CD8-positive, alpha-beta T cell (primary cell): ENCODE measurements at places on chromosomes 1 and 21.

GRCh38 chr1:97331165-97331564, 589.7 kb downstream of the DPYD start:
- no peak for DNase-seq

DNA sequence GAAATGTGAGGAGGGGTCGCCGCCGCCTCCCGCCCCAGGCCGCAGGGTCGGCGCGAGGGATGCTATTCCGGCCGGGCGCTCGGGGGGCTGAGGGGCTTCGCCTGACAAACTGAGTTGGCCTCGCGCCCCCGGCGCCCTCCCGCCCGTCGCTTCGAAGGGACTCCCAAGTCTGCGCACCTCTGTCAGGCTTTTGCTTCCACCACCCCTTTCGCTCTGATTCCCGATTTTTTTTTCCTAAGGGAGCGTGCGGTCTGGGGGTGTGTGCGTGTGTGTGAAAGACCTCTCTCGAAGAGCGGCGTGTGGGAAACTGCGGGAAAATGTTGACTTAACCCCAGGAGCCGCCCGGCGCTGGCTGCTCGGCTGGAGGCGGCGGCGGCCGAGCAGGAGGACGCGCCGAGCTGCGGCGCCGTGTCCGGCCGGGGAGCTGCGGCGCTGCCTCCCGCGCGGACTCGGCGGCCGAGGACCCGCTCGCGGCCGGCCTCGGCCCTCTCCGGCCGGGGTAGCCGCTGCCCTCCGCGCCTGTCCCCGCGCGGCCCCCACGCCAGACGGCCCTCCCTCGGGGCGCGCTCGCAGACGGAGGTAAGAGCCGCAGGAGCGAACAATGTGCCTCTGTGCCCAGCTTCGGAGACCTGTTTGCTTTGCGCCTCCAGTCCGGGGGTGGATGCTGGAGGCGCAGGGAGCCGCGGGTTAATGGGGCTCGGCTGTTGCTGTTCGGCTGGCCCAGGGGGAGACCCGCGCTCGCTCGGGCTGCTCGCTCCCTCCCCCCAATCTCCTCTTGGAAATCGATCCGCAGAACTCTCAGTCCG, 1.1 kb downstream of the ADGRL2 start:
- no peak for DNase-seq

DNA sequence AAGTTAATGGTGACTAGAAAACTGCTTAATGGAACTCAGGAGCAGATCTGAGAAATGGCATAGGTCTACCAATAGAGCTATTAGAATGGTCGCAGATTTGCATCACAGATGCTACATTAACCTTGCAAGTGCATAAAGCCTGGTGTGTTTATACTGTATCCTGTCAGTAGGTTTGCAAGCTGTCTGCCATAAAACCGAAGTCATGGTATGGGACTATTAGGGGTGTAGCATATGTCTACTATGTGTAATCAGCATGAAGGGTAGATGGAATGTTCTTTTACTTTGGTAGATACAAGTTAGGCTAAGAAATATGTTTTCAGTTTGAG, 574.2 kb upstream of the ADGRL2 start:
- DNase-seq = no peak

DNA sequence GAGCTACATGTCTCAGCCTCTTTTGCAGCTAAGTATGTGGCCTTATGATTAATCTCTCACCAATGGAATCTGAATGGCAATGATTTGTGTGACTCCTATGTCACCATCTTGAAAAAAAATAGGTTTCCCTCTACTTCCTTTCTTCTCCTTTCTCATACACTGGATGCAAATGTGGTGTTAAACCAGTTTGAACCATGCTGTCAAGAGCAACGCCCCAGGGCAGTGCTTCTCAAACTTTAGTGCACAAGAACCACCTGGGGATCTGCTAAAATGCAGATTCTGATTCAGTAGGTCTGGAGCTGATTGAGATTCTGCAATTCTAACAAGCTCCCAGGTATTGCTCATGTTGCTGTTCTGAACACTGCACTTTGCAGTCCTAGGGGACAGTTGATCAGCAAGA, 44.7 kb upstream of the ZNF644 start:
- no peak for DNase-seq

DNA sequence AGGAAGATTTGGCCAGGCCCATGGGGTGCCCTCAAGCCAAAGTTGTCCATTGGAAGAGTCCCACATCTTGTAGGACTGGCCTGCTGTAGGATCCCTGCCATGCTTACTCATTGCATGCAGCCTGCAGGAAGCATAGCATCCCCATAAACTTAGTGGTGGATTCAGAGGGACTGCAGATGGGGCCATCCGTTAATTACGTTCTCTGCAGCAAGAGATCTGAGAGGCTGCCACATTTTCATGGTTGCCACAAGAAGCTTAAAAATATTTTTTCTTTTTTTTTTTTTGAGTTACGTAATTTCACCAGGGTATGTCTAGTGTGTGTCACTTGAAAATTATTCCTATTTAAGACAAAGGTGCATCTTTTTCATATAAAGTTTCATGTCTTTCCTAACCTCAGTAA, 329.7 kb upstream of the USP24 start:
- DNase-seq = no peak

- no peak for DNase-seq
Observed at GRCh38 chr1:51284487-51284954, 45.8 kb downstream of the TTC39A start.

GRCh38 chr1:156662005-156662799, 15.0 kb downstream of the NES start:
- DNase-seq = no peak

DNA sequence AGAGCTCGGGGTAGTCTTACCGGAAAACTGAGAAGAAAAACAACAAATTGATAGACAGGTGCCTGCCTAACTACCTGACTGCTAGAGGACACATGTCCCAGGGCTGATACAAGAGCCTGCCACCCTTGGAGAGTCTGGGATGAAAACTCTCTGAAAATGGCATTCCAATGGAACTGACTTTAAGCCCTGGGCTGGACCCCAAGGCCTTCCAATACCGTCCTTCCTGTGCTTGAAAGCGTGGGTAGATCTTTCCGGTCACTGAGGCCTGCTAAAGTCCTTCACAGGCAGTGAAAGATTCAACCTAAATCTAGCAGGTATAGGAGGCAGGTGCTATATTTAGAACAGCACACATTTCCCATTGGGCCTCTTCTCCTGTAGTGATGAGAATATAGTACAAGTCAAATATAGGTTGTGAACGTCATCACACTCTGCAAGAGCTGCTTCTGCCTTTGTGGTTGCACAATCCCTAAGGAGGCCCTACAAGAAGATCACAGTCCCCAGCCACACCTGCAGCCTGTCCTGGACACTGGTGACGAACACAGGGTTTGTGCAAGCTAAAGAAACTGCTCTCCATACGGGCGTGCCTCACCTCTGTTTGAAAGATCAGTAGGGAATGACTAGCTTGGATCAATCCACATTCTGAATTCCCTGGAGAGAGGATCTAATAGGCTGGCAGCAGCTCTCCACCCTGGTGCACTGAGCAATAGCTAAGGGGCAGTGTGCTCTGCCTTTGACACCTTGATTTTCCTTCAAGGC, 876 bp upstream of the CHML start:
- DNase-seq = no peak

GRCh38 chr1:65491472-65491871, 71.0 kb downstream of the LEPR start:
- no peak for DNase-seq

- no peak for DNase-seq
Observed at GRCh38 chr1:181846001-181846645, 215.4 kb downstream of the ZNF648 start.

DNA sequence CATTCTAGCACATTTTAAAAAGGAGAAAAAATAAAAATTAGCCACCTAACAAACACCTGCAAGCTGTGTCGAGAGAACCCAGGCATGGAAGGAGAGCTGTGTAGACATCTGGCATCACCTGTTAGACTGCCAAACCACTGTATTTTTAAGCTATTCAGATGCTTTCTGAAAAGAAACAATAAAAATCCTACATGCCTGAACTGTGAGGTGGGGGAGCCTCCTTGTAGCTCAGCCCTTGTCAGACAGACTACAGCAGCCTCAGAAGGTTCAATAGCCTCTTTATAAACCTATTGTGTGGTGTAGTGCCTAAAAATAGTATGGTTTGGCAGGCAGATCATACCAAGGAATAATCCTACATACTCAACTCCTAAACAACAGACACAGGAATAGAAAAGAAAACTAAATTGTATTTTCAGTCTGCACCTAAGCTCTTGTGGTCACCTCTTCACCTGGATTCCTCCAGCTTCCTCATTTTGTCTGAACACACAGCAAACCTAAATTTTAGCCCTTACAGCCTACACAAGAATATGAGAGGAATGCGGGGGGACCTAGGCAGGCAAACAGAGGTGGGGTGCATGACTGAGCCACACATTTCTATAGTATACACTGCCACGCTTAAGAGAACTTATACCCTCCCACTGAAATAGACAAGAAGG, 67.0 kb downstream of the SIPA1L2 start:
- DNase-seq = no peak

DNA sequence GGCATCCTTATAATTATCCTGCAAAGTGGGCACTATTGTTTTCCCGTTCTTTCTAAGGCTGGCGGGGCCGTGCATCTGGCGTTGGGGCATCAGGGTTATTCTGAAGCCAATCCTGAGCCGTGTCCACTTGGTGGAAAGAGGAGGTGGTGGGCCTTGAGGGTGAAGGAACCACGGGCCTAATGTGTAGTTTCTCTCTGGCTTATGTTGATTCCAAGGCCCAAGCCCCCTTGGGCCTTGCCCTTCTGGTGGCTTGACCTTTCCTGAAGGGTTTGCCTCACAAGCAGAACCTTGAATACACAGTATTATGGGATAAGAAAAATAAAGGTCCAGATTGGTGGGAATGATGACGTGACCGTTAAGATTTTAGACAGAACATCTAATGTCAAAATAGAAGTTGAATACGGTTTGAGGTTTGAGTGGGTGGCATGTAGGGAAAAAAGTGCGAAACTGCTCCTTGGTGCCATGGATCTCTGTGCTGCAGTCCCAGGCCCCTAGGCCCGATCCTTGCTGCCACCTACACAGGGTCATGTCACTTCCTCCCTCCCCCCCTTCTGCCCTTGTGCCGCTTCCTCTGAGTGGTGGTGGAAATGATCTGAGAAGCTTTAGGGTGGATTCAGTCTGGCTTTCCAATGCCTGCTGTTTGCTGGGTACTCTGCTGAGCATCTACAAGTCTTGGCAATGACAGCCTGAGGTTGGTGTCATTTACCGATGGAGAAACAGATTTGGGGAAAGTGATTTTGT, 90.5 kb downstream of the PRDM2 start:
- DNase-seq = no peak

GRCh38 chr1:208254376-208254775, 10.2 kb upstream of the PLXNA2 start:
- no peak for DNase-seq

DNA sequence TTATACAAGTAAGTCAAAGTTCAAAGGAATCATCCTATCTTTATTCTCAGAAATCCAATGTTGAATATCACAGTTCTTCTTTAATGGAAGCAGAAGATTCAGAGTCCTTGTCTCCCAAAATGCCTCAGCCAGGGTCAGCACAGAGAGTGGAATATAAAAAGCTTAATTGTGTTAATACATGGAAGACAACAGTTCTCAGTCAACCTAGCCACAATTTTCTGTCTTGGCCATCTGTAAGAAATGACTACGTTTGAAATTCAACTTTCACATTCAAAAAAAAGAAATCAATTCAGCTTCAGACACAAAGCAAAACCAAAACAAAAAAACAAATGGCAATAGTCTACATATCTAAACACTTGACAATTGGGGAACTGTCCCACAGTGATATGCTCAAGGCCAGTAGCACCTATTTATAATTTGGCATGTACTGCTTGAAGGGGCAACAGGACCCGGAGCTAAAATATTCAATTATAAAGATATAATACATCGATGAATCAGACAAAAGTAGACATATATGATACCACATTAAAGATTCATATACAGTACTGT, 27.3 kb upstream of the GLIS1 start:
- DNase-seq = no peak

DNA sequence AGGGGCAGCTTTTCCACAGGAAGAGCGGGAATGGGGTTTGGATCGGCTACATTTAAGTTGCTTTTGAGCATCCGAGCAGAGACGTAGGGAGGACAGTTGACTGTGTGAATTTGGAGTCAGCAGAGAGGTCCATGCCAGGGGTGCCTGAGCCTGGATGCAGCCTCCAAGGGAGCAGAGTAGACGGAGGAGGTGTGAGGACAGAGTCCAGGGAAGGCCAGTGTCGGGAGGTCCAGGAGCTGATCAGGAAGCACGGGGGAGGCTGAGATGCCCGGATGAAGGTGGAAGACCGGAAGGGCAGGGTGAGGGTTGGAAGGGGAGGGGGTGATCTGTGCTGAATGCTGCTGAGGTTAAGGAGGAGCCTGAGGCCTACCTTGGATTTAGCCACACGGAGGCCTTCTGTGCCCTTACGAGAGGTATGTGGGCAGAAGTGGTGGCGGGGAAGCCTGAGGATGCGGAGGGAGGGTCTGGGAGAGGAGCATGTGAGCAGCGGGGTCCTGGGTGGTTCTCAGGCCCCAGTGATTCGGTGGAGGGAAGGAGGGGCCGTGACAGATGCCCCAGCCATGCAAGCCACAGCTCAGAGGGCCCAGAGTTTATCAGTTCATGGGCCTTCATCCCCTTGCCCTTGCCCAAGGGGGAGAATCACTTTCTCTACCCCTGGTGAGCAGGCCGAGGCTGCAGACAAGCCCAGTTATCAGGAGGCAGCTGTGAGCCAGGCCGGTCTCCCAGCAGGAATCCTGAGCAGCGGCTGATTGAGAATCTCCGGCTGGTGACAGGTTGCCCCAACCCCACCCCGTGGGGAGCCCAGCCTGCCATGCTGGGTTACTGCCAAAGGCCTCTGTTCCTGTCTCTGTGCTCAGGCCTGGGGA, 54.0 kb upstream of the ACTL8 start:
- DNase-seq = no peak

DNA sequence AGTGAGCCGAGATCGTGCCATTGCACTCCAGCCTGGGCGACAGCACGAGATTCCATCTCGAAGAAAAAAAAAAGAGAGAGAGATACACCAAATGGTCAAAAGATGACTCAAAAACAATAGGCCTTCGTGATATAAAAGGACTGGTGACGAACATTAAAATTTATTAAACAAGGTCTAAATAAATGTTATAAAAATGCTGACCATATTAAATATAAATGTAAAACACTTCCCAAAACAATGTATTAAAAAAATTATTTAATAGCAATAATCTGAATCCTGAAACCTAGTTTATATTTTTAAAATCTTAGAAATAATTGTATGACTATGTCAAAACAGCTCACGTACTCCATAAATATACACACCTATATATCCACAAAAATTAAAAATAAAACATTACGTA, 247.6 kb downstream of the SETD4 start:
- no peak for DNase-seq
